T-helper 2 cell treated with Interferon-gamma antibody and Interleukin-4, amounts not matched to agents 5 μg/mL and 100 μg/mL, for 36 hours (primary cell): ENCODE measurements at places on chromosomes 6 and 20.

- DNase-seq, result no peak
- H3K36me3 ChIP-seq, result no peaks in the 10 kb centered on the region
- no peak overlapping the region for H3K27ac ChIP-seq
- no peak overlapping the region for H3K4me3 ChIP-seq
Observed at GRCh38 chr20:54624706-54625390, 149.5 kb downstream of the DOK5 start.

DNA sequence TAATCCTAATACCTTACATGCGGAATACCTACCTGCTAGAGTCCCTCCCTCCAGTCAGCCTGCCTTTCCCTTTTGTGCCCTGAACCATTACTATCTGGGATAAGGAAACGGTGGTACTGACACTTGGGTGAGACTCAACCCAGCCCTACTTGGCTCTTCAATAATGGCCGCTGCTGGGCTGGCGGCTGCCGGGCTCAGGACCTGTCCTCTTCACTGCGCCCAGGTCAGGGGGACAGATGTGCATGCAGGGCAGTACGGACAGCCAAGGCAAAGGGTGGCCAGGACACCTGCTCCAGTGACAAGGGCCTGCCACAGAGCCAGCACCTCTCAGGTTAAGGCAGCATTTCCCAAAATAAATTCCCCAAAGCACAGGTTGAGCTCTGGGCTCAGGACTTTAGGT lies 29.9 kb downstream of the UBE2V1 start:
- H3K36me3 ChIP-seq, result peaks cover 20% of the 10 kb centered on the region
- no peak for DNase-seq
- H3K27ac ChIP-seq, result no peak overlapping the region
- no peak overlapping the region for H3K4me3 ChIP-seq
- H3K27me3 ChIP-seq, result no peaks in the 10 kb centered on the region
- H3K4me1 ChIP-seq, result peaks cover 14% of the 10 kb centered on the region

- DNase-seq, result peak; percentile 58
- no peak overlapping the region for H3K4me3 ChIP-seq
- H3K36me3 ChIP-seq, result peaks cover 31% of the 10 kb centered on the region
- H3K27ac ChIP-seq, result peak overlapping the region; percentile 63
- no peaks in the 10 kb centered on the region for H3K27me3 ChIP-seq
Observed at GRCh38 chr20:50588034-50588736, 78.0 kb downstream of the PTPN1 start.

DNA sequence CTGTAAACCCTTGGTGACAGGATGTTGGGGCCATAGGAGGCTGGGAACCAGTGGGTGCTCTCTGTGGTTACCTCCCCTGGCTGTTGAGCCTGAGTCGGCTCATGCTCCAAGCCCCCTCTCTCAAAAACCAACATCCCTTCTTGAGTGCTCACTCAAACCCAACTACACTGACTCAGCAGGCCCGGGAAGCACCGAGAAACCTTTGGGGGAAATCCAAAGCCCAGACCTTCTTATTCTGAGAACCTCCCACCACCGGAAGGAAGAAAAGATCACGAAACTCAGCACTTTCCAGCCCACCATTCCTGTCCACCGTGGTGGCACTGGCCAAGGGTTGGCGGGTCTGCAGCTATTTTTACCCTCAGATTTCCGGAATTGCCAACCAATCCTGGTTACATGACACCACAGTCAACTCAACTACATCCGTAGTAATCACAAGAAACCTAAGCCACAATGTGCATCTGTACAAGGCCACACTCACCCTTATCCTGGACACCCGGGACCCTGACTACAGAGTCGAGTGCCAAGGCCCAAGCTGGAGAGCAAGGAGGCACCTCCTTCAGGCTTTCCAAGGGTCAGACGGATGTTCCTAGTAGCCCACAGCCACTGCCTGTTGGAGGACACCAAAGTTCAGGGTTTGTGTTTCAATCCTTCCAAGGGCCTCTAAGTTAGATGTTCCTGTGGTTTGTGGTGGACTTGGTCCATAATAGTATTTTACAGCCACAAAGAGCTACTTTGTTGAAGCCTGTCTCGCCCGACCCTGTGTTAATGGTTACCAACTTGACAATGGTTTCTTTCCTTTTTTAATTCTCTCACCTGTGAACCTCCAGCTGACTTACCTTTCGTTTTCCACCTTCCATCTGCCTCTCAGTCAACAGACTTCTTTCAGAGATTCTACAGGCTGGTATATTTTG lies 317.0 kb downstream of the CDC5L start:
- peak overlapping the region; percentile 75 for H3K27ac ChIP-seq
- DNase-seq, result peak; percentile 59
- H3K36me3 ChIP-seq, result peaks cover 2% of the 10 kb centered on the region
- no peaks in the 10 kb centered on the region for H3K27me3 ChIP-seq
- peaks cover 19% of the 10 kb centered on the region for H3K4me1 ChIP-seq
- H3K4me3 ChIP-seq, result no peak overlapping the region

- peaks cover 28% of the 10 kb centered on the region for H3K4me1 ChIP-seq
- no peak overlapping the region for H3K27ac ChIP-seq
- no peak overlapping the region for H3K4me3 ChIP-seq
- no peaks in the 10 kb centered on the region for H3K27me3 ChIP-seq
- no peak for DNase-seq
- peaks cover 58% of the 10 kb centered on the region for H3K36me3 ChIP-seq
Observed at GRCh38 chr6:42618105-42618504, 54.3 kb downstream of the UBR2 start.

- H3K27ac ChIP-seq, result peak overlapping the region; percentile 41
- H3K36me3 ChIP-seq, result peaks cover 5% of the 10 kb centered on the region
- H3K4me3 ChIP-seq, result no peak overlapping the region
- H3K27me3 ChIP-seq, result peaks cover 4% of the 10 kb centered on the region
Observed at GRCh38 chr20:17995967-17996819, 27.4 kb downstream of the MGME1 start.

GRCh38 chr6:29943053-29943966 lies 978 bp downstream of the HLA-A start:
- peak overlapping the region; percentile 89 for H3K4me3 ChIP-seq
- H3K27me3 ChIP-seq, result no peaks in the 10 kb centered on the region
- H3K27ac ChIP-seq, result peak overlapping the region; percentile 97

- H3K4me1 ChIP-seq, result peaks cover 2% of the 10 kb centered on the region
- no peak for DNase-seq
- H3K4me3 ChIP-seq, result no peak overlapping the region
- no peak overlapping the region for H3K27ac ChIP-seq
Observed at GRCh38 chr20:1505361-1505760, 14.1 kb upstream of the SIRPB2 start.
